NCI-H226 (cell line): ENCODE measurements at places on chromosomes 4 and X.
A peak's percentile ranks its signal among the peaks of the same experiment; 100 is the strongest.

- DNase-seq, result peak; percentile 83
Measured at GRCh38 chr4:122898370-122899150, 23.8 kb downstream of the NUDT6 start.

DNA sequence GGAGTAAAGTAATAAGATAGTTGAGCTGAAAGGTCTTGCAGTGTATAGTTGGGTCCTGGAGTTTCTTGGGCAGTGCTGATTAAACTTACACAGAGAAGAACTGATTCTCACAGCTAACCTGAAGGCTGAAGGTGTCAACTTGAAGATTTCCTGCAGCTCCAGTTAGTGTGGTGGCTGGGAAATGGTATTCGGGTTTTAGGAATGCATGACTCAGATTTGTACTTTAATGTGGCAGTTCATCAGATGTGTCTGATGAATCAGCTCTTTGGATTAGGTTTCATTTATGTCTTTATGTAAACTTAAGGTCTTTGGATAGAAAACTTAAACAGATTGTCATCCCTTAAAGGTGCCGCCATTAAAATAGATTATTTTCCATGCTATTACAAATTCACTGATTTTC lies 200.0 kb downstream of the IL1RAPL1 start:
- DNase-seq, result peak; percentile 55

DNA sequence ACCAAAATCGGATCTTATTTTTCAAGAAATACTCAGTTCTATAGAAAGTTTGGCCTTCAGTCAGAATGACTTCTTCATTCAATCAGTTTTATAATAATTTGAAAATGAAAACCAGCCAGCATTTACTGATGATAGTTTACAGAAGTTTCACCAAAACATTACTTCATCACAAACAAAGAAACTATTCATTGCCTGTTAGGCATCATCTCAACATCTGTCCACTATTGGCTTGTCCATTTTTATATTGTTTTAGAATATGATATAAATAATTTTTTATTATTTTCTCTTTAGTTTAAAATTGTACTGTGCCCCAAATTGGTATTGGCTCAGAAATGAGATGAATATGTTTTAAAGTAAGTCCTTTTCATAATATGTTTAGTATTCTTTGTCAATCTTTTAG lies 38.4 kb downstream of the FAT4 start:
- no peak for DNase-seq

DNA sequence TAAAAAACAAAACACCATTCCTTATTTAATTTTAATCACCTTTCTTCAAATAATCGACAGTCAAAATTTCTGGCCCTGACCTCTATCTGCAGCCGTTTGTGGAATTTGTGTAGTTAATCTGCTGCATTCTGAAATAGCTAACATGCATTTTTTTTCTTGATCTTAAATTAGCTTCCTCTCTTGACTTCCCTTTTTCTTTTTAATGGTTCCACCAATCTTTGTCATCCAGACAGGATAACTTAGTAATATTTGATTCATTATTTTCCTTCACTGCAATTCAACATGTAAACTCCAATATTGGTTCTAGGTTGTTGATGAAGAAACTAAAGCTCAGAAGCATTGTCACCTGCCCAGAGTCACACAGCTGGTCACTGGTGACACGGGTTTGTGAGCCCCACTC lies 77.3 kb downstream of the ARHGAP10 start:
- DNase-seq, result no peak

DNA sequence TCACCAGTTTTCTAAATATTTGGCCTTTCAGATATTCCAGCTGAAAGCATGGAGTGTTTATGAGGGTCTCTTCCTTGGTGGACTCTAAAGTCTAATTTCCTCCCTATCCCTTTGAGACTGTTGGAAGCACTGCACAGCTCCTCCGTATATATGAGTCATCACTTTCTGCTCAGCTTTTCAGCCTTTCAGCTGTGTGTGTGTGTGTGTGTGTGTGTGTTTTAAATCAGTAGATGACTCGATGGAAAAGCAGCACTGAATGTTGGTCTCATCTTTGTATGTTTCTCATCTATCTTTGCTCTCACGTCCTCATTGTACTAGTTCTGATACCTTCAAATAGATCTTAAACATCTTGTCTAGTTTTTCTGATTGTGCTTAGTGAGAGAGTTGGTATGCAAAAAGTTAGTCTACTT lies 81.6 kb downstream of the ZFX start:
- DNase-seq, result peak; percentile 62

DNA sequence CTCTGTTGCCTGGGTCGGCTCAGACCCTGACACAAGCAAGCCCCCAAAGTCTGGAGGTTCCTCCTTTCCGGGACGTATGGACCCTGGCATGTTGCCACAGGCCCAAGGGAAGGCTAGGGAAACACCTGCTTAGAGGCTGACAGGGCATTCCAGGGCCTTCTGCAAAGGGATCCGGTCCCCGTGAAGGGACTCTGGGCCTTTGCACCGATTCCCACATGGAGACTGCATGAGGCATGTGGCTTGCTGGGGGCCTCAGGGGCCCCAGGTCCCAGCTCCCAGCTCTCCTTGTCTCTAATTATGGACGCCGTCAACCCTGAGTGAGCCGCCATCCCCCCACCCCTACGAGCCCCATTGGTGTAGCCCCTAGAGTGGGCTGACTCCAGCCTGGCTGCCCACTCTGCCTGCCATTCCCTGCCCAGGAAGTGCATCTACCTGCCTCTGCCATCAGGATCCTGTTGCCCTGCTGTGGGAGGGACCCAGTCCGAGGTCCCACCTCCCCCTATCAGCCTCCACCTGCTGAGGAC lies 4.2 kb upstream of the RGS12 start:
- no peak for DNase-seq

- DNase-seq, result no peak
Measured at GRCh38 chr4:148812101-148812500, 369.9 kb upstream of the NR3C2 start.
